AG09309 (cell line): ENCODE measurements at places on chromosomes 3 and 15.
A peak's percentile ranks its signal among the peaks of the same experiment; 100 is the strongest.

DNA sequence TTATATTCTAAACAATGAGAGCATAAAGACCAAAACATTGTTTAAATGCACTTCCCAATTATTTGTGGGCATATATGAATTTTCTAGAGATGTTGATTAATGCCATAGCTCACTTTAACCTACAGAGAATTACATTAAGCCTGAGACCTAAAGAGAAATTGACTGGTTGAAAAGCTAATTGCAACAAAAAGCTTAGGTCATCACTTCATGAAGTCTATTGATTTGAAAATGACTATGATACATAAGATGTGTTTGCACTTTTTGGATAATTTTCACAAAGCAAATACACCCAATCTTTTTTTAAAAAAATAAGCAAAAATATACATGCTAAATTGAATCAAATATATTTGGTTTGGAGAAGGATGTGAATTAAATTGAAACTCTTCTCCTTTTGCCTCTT is 532.8 kb upstream of the GOLIM4 start:
- DNase-seq: no peak

- DNase-seq: no peak
Measured at GRCh38 chr3:46095307-46095706, 68.0 kb upstream of the XCR1 start.

DNA sequence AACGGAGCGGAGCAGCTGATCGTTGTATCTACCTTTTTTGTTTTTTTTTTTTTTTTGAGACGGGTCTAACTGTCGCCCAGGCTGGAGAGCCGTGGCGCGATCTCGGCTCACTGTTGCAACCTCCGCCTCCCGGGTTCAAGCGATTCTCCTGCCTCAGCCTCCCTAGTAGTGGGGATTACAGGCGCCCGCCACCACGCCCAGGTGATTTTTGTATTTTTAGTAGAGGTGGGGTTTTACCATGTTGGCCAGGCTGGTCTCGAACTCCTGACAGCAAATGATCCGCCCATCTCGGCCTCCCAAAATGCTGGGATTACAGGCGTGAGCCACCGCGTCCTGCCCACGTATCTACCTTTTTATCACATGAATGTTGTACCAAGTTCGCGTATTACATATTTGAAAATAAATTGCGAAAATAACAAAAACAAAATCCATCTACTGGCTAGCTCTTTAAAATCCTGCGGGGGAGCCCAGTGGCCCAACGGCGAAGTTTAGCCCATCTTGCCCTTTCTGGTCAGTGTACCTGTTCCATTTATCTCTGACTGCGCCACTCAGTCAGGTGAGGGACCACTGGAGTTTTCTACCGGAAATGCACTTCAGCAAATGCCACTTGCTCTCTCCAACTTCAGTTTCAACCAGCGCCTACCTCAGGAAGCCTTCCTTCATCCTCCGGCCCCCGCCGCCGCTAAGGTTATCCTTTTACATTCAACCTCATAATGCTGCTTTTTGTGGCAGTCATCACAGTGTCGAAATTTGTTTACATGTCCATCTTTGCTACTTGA is 1.2 kb upstream of the EIF3J start:
- no peak for DNase-seq

GRCh38 chr3:107985496-107985895 is 105.3 kb downstream of the CD47 start:
- no peak for DNase-seq

- DNase-seq: peak; percentile 32
Measured at GRCh38 chr3:47225310-47225906, 57.2 kb downstream of the KIF9 start.

DNA sequence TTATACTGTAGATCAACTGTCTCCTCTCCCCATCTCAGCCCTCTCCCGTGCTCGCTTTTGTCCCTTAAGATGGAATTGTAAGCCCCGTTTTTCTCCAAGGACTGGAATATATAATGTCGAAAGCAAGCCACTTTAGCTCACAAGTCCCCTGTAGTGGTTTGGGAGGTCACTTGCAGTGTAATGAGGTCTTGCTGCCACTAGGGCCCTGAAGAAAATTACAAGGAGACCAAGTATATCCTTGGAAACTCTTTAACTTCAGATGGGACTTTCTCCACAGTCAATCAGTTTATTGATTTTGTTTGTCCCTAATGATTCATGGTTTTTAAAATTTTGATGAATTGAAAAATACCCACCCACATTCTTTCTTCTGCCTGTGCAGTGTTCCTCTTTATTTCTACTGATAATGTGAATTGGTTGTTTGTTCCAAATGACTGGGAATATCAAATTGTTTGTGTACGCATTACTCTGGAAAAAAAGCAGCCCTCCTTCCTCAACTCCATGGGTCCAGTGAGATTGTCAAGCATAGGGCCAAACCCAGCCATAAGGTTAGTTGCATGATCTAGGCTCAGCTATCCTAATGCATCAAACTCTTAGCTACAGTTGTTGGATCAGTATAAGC is 294.8 kb downstream of the MCTP2 start:
- DNase-seq: no peak

DNA sequence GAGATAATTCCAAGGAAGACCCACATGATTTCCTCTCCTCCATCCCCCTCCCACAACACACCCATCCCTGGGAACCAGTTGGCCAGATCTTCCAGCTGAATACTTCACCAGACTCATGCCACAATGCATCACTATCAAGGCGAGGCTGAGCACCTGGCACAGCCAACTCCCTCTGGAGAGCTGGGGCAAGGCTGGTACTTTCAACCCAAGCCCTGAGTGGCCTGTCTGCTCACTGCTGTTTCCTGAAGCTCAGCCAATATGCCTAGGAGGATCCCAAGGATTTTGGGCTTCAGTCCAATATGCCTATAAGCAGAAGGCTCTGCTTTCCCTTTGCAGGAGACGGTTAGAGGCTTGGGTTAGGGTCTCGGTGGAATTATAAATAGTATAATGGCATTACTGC is 90.9 kb upstream of the NEO1 start:
- DNase-seq: no peak

DNA sequence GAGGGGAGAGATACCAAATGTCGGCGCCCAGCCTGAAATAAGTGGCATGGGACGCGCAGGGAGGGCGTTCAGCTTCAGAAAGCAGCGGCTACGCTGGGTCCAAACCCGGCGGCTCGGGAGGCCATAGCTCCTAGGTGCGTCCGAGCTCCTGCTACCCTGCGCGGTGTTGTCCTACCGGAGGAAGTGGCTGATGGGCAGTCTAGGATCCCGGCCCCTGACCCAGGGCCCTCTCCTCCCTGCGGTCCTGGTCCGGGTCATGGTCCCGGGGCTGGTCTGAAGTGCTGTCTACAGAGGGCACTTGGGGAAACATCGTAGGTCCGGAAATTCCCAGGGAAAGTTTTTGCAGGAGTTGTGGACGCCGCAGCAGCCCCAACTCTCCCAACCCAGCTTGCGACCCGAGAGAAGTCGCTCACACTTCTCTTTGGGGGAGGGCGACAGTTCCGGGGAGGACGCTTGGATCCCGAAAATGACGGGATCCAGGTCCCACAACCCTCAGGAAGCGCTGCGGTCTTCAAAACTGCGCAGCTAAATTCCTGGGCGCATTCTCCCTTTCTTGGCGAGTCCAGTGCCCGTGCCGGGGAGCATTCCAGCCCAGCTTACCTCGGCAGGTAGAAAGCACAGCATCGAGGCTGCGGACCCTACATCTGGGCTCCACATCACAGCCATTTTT is 9.1 kb upstream of the FOXB1 start:
- DNase-seq: no peak

DNA sequence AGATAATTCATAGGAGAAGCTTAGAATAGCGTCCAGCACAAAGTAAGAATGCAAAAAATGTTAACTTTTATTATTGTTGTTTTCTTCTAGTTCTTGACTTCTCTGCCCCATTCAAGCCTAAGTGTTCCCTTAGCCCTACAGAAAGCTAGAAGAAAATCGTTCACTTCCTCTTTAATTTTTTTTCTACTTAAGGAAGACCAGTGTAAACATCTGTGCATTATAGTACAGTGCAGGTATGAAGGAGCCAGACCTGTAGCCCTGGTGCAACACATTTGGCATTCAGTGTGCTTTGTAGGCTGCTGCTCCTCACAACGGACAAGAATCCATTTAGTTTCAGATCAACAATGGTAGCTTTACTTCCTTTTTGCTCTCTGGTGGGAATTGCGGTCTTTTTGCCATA is 127.8 kb upstream of the SLC7A14 start:
- no peak for DNase-seq

GRCh38 chr3:160633361-160634083 is 43.4 kb upstream of the ARL14 start:
- no peak for DNase-seq

GRCh38 chr3:17094551-17094950 is 209.8 kb downstream of the PLCL2 start:
- no peak for DNase-seq
